ENCODE measurements at places on chromosomes 7 and 10.

DNA sequence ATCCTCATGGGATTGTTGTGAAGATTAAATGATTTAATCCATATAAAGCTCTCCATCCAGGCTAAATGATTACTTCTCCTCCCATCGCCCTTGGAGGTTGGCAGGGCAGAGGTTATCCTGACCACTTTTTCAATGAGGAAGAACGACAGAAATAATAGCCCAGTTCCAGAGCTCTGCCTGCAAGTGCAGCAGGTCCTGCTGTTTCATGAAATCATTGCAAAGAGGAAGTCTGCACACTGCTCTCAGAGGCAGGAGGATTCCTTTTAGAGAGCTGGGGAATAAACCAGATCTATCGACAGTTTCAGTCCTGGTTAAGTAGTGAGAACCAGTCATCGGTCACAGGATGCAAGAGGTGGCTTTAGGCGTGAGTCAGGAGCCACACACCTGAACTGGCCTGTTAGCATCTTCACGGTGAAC is 25.0 kb upstream of the CDH23 start:
- DNase-seq, result peak; percentile 15

DNA sequence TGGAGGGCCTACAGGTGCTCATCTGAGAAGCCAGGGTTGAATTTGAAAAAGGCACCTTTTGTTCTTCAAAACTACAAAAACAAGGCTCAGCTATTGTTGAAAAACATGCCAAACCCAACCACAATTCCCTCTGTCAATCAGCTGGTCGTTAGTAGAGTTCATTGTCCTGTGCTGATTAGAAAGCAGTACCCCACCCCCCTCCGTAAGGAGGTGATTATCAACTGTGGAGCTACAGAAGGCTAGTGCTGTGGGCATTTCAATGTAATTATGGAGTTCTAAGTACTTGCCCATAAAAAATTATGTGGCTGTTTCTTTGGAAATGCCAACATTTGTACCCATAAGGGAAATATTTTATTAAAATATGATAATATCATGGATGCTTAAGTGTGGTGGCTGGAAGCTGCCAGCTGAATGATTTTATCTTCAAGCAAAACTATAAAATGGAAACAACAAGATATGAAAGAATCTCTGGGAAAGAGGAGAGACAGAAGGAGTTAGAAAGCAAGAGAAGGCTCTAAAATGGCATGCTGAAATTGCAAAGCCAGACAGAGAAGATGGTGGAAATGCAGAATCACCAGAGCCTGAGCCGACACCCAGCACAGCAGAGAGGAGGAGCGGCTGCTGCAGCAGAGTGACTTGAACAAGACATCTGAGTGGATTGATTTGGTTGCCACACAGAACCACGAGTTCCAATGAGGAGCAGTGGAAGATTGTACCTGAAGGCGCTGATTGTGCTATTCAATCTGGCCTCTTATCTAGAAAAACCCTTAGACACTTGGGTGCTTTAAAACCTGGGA is 179.5 kb upstream of the LRGUK start:
- DNase-seq, result no peak

- DNase-seq, result no peak
Observed at GRCh38 chr7:18778594-18778993, 283.0 kb downstream of the HDAC9 start.

- peak; percentile 19 for DNase-seq
Observed at GRCh38 chr10:127899766-127900387, 7.0 kb upstream of the PTPRE start.

GRCh38 chr10:79262131-79262530 is 85.1 kb upstream of the PPIF start:
- DNase-seq, result no peak

DNA sequence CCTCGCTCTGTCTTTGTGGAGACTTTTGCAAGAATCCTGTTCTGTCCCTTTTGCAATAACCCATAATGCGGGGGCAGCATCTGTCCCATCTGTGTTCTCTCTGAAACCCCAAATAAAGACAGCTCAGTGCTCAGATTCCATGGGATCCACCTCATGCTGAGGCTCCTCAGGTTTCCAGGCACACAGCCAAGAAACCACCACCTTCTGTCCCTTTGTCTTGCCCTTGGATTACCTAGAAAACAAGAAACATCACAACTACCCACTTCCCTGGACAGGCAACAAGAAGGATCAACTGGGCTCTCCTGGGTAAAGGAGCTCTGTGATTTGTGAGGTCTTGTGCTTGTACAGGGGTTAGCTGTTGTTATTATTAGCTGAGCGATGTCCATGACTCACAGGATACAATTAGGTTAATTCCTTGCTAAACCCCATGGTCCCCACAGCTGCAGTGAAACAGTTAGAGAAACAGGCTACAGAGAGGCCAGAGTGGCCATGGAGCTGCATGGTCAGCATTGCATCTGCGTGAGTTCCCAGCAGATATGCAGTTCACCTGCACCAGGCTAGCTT is 50.2 kb downstream of the CXCL12 start:
- DNase-seq, result no peak

DNA sequence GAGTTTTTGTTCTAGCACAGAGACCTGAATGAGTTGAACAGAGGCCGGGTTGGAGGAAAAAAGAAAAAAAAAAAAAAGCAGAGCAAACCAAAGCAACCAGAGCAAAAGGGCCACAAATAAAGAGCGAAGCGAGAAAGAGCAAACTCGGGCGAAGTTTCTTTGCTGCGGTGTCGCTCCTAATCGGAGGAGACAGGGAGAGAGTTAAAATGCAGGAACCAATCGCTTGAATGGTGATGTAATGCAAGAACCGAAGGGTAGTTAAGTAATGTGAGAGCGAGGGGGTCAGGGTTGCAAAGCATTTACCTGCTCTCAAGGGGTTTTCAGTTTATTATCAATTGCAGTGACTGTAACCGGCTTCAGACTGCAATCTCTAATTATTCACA is 271.7 kb downstream of the TRIL start:
- DNase-seq, result peak; percentile 70

GRCh38 chr7:139430443-139430842 is 53.0 kb downstream of the KLRG2 start:
- no peak for DNase-seq

DNA sequence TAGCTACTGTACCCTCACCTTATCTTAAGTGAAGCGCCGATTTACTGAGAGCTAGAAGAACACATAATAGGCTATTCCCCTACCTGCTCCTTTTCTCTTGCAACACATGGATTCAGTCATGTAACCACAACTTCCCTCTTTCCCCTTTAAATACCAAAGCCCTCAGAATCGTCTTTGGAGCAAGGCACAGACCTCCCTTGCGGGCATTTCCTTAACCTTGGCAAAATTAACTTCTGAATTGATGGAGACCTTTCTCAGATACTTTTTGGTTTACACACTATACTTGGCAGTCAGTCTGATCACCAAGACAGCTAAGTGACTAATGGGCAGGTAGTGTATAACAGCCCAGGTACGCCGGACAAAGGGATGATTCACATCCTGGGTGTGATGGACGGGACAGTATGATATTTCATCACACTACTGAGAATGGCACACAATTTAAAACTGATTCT is 72.7 kb upstream of the SEC61G start:
- DNase-seq, result peak; percentile 8

DNA sequence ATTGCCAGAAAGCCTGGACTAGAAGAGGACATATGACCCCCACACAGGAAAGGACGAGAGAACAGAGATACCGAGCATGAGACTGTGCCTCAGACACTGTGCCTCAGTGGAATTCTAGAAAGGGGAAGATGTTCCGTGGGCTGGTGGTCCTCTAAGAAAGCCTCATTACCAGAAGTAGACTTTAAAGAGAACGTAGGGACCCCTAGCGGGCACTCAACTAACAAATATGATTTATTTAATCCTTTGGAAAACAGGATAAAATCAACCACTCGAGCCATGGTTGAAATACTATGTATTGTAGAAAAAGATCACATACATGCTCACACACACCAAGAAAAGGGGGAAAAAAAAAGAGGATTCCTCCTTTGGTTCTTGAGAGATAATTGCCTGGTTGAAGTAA is 701.2 kb upstream of the SORCS1 start:
- DNase-seq, result no peak

- DNase-seq, result no peak
Observed at GRCh38 chr7:46301677-46302076, 380.6 kb upstream of the IGFBP3 start.

DNA sequence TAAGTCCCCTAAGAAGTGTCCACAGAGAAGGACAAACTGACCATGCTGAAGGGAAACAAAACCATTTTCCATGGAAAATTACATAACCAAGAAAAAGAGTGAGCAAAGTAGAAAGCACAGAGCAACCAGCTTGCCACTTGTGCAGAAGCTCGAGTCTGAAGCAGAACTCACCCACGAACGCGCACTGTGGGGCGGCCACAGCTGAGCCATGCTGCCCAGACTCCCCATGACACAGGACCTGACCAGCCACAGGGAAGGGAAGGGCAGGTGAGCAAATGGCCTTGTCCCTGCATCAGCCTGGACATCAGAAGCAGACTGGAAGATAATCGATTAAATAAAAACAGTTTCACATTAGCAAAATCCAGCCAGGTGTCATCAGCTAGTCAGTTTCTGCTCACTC is 95.7 kb downstream of the TCERG1L start:
- DNase-seq, result no peak

DNA sequence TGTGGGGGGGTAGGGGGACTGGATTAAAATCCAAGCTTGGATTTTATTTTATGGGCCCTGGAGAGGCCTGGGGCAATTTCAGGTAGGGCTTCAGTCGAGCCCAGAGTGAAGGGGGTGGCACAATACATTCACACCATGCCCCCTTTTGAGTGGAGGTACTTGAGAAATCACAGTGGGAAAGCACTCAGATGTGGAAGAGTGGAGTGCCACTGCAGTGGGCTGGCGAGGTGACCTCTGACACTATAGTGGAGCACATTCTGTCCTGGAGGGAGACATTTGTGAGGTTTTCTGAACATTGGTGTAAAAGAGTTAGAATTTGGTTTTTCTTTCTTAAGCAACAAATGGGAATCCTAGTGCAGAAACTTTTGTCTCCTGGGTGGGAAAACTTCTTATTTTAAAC is 143.2 kb downstream of the WNT2 start:
- DNase-seq, result no peak

DNA sequence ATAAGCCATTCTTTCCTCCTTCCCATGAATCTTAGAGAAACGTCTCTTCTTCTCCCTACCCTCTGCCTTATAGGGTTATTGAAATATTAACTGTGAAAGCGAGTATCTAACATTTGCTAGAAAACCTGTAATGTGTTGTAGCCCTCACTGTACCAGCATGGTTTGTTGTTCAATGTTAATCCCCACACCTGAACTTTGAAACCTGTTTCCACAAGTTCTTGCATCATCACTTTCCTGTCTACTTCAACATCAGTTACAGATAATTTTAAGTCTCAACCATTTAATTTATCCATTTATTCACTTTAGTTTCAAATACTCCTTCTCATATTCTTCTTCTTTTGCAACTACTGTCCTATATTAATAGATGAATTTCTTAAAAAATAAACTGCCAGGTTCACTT is 148.2 kb downstream of the ETV1 start:
- no peak for DNase-seq

- DNase-seq, result no peak
Observed at GRCh38 chr7:101555269-101555920, 73.7 kb downstream of the MYL10 start.

GRCh38 chr7:138257459-138258196 is 181.4 kb downstream of the AKR1D1 start:
- DNase-seq, result no peak

DNA sequence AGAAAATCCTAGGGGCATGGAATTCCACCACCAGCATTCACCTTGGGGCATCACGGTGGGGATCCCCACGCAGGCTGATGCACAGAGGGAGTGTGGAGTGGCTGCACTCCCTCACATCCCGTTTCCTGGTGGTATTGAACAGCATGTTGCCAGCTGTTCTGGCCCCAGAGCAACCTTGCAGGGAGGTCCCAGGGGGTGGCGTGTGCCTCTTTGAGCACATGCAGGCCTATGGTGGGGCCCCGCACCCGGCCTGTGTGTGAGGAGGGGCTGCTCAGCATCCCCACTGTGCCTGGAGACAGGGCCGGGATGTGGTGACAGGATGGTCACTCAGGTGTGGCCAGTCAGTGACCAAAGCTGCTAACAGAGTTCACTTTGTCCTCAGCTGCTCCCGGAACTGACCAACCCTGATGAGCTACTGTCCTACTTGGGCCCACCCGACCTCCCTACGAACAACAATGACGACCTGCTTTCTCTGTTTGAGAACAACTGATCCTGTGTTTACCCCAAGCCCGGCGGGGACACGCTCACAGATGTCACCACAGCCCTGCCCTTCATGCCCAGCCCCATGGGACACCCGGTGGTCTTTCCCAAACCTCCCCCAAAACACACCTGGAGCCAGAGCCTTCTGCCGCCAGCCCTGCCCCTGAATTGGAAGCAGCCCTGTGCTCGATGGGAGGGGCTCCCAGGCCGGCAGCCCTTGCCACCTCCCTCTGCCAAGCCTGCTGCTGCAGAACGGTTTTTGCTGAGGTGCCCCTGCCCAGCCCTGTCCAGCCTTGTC is 18.7 kb downstream of the ZMIZ2 start:
- peak; percentile 36 for DNase-seq

GRCh38 chr10:86066696-86067095 is 299.9 kb downstream of the GRID1 start:
- no peak for DNase-seq

- no peak for DNase-seq
Observed at GRCh38 chr10:122530177-122530576, 30.4 kb upstream of the DMBT1 start.
